Smooth muscle cell of bladder (primary cell): ENCODE measurements at places on chromosomes 5 and 9. TPM values are rescaled to one million over a fixed set of nuclear protein-coding genes. Genes with fewer than 3 reads are reported as not detected.

Gene TMEM232
- total RNA-seq, result 2.8 and 3.4 TPM in 2 replicates

Gene BARHL1
- total RNA-seq, result not detected in 2 replicates

Gene C9orf50
- 0.14 and 0.18 TPM in 2 replicates for total RNA-seq

Gene SH3PXD2B
- total RNA-seq, result 23.0 and 27.2 TPM in 2 replicates

Gene PCDHA6
- 0.14 and 0.55 TPM in 2 replicates for total RNA-seq

Gene C5orf63
- total RNA-seq, result 1.3 and 3.7 TPM in 2 replicates

Gene PMPCA
- 35.4 and 47.1 TPM in 2 replicates for total RNA-seq

Gene FSTL4
- 0.09 and 0.43 TPM in 2 replicates for total RNA-seq

Gene ZBED3
- total RNA-seq, result 0.28 and 0.57 TPM in 2 replicates

Gene RAB3C
- under 0.01 TPM in 1 of 2 replicates, not detected in the other for total RNA-seq

Gene NUTM2F
- not detected in 2 replicates for total RNA-seq

Gene ARL10
- total RNA-seq, result 4.7 and 9.5 TPM in 2 replicates

Gene SLCO6A1
- not detected in 2 replicates for total RNA-seq

Gene SLC45A2
- total RNA-seq, result 0.14 and 0.18 TPM in 2 replicates

Gene CBY3
- total RNA-seq, result not detected in 2 replicates

Gene PAPPA
- 137 and 209 TPM in 2 replicates for total RNA-seq

Gene PITX1
- 88.2 and 208 TPM in 2 replicates for total RNA-seq

Gene RNF44
- total RNA-seq, result 0.57 and 1.1 TPM in 2 replicates

Gene ITGA1
- total RNA-seq, result 32.2 and 40.2 TPM in 2 replicates
